Keratinocyte (primary cell): ENCODE measurements at places on chromosomes 13 and 19. TPM values are rescaled to one million over a fixed set of nuclear protein-coding genes. Genes with fewer than 3 reads are reported as not detected.

- no peak for DNase-seq
Observed at GRCh38 chr19:35272122-35272719, 3.5 kb downstream of the USF2 start.

GRCh38 chr19:10096615-10096963 is 5.9 kb downstream of the ANGPTL6 start:
- no peak for DNase-seq

DNA sequence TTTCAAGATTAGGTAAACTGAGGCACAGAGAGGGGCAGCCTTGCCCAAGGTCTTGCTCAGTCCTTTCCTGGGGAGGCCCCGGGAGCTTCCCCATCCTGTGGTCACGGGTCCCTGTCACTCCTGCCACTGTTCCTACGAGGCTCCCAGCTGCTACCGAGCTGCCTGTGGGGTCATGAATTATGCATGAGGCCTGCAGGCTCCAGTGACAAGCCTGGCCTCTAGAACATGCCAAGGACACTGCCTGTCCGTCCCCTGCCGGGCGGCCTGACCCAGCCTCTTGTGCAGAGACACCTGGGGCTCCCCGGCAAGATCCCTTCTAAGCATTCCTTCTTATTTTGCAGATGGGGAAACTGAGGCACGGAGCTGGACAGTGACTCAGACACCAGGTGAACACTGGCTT is 2.7 kb downstream of the FCHO1 start:
- no peak for DNase-seq

DNA sequence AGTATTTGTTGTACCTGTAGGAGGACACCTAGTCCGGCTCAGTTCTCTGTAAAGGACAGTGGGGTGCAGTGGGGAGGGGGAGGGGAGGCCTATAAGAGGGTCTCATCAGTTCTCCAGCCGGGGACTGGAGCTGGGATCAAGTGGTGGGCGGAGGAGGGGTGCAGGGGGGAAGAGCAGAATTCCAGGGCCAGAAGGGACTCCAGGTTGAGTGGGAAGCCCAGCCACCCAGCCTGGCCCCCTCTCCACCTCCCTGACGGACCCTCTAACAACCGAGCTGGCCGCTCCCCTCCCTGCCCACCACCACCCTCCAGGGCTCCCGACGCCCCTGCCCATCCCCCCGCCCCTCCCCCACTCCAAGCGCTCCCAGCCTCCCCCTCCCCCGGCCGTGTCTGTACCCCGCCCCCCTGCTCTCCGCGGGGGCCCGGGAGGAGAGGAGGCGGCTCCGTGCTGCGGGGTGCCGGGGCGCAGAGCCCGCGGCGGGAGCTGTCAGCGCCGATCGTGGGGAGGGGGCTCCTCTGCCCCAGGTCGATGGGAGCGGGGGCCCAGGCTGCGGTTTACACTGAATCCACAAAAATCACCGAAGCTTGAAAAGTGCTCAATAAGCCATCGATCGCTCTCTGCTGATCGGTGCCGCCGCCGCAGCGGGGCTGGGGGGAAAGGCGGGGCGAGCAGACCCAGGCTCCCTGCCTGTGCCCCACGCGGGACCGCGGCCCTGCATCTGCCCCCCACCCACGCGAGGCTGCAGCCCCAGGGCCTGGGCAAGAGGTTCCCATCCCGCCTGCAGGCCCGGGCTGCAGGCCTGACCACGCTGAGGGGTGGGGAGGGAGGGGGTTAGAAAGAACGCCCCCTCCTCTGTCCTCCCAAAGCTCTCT is 34.6 kb upstream of the ONECUT3 start:
- no peak for DNase-seq

- DNase-seq: no peak
Observed at GRCh38 chr13:54742984-54743383, 1714.4 kb downstream of the OLFM4 start.

The ZNF134 gene
- 10.7 to 12.9 TPM (median 12.1 TPM) in 3 replicates for polyA plus RNA-seq

The PRSS57 gene
- not detected in 3 replicates for polyA plus RNA-seq
